ENCODE measurements at places on chromosomes 4 and X.

DNA sequence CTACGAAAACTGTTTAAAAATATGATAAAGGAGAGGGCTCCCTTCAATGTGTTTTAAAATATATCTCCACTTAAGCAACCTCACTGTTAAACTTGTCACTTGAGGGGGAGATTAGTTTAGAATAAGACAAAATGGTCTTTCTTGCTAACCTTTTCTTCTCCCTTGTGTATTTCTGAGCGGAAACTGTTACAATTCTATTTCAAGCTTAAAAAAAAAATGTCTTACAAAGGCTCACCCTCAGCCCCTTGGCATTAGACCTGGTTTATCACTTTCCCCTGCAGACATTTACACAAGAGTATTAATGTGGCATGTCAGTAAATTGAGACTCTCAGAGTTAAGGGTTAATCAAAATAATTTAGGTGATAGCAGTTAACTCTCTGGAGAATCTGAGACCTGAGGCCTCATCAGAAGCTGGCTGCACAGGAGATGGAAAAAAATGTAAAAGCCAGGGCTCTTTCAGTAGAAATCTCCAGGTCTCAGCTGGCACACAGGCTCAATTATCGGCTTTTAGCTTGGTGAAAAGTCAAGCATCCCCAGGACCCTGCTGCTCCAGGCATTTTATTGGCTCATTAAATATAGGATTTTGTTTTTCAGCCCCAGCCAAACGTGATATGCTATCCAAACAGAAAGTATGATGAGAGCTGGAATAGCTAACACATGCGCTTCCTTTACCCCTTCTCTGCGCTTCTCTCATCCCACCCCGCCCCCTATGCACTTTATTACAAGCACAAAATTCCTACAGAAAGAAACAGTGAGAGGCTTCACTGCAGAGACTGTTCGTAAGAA, 130.5 kb downstream of the PPA2 start:
- no peak for DNase-seq

GRCh38 chr4:134567461-134567860, 365.9 kb upstream of the PABPC4L start:
- DNase-seq: no peak

- no peak for DNase-seq
These were observed 28.7 kb downstream of the MID1 start for GRCh38 chrX:10591363-10592335.

GRCh38 chrX:18348047-18348446, 6.4 kb downstream of the SCML2 start:
- DNase-seq: no peak

GRCh38 chr4:44448521-44449461, at the start of gene KCTD8:
Gene KCTD8, minus strand, starts transcription at chr4:44448809.
- peak; percentile 40 for DNase-seq

DNA sequence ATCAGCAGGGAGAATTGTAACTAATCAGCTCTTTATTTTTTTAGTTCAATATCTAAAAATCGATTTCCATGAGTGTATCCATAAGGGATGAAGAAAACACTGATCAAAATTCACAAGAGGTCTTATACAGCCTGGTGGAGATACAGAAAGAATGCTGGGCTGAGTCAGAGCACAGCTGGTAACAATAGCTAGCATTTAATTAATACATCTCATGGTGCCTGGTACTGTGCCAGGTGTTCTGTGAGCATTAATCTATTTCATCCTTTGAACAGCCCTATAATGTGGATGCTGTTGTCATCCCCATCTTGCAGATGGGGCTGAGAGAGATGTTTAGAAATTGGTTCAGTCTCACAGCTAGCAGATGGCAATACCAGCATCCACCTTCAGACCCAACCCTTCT, 250.9 kb upstream of the RPS6KA3 start:
- DNase-seq: no peak

- DNase-seq: no peak
These were observed 9.1 kb downstream of the HTRA3 start for GRCh38 chr4:8278421-8279287.

- DNase-seq: no peak
These were observed 80.4 kb downstream of the ZFX start for GRCh38 chrX:24229976-24230375.

DNA sequence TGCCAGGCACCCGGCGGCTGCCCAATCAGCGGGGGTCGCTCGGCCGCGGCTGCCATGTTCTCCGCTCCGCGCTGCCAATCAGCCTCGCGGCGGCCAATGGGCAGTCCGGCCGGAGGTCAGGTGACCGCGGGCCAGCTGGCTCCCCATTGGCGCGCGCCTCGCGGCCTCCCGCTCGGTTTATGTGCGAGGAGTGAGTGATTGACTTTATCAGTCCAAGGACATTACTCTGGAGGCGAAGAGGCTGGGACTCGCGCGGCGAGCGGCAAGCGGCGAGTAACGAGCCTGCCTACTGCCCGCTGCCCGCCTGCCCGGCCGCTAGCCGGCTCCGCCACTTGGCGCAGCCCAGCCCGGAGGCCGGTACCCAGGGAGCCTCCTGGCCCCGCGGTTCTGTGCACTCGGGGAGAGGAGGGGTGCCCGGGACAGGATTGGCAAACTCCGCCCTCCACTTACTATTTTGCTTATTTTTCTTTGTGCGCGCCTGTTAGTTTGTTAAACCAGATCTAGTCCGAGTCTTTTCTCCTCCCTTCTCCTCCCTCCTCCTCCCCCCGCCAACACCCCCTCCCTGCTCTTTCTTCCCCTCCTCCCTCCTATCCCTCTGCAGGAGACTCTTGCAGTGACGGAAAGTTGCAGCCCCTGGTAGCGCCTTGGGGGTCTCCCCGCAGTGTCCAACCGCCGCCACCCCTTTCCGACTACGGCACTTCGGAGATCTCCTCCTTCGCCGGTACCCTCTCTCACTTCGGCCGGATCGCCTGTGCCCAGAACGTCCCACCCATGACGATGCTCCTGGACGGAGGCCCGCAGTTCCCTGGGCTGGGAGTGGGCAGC, at the start of gene ZIC3:
ZIC3 (plus strand) TSS at position 207 of the 825 bp plus-strand sequence; CDS start at position 772, 565 bp downstream.
- no peak for DNase-seq

DNA sequence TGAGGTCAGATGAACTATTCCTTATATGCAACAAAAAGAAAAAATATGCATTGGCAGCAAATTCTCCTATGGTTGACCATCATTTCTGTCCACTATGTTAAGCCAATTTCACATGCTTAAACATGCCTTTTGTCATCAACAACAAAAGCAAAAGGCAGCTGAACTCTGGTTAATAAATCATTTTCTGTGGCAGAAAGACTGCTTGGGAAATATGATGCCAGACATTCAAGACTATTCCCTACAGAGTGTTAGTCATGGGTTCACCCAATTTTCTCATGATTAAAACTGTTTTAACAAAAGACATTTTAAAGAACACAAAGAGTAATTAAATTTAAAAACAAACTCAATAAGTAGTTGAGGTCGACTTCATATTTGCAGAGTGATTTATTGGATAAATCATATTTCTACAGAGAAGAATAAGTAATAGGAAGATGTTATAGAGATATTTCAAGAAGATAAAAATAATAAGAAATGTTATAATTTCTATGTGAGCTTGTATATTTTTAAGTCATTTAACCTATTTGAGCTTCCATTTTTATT, 890.6 kb downstream of the STPG2 start:
- no peak for DNase-seq

DNA sequence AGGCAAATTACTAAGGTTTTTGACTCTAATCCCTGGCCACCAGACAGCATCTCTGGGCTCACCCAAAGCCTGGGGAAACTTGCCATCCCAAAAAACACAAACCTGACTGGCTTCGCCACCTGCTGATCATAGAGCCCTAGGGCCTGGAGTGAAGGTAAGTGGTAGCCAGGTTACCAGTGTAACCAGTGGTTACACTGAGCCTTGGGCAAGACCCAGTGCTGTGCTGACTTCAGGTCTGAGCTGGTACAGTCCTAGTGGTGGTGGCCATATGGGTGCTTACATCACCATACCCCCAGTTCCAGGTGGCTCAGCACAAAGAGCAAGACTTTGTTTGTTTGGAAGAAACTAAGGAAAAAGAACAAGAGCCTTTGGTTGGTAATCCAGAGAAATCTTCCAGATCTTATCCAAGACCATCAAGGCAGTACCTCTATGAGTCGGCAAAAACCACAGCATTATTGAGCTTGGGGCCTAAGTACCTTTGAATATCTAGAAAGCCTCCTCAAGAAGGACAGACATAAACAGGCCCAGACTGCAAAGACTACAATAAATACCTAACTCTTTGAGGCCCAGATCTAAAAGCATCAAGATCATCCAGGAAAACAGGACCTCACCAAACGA, 13.7 kb downstream of the MED14 start:
- no peak for DNase-seq

DNA sequence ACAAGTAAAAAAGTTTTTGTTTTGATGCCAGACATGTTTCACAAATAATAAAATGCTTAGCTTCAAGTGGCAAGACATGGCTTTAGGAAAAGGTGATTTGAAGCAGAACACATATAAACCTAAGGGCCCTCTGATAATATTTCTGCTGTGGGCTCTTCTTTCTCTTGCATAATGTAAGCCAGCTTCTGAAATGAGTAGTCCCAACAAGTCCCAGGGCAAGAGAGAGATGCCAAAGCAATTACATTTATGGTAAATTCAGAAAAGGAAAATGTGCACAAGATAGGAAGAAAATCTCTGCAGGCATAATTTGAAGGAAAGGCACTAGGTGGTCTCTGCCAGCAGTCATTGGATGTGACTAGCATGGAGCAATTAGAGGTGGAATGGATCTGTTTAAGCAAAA, 170.8 kb upstream of the GALNT7 start:
- DNase-seq: no peak

DNA sequence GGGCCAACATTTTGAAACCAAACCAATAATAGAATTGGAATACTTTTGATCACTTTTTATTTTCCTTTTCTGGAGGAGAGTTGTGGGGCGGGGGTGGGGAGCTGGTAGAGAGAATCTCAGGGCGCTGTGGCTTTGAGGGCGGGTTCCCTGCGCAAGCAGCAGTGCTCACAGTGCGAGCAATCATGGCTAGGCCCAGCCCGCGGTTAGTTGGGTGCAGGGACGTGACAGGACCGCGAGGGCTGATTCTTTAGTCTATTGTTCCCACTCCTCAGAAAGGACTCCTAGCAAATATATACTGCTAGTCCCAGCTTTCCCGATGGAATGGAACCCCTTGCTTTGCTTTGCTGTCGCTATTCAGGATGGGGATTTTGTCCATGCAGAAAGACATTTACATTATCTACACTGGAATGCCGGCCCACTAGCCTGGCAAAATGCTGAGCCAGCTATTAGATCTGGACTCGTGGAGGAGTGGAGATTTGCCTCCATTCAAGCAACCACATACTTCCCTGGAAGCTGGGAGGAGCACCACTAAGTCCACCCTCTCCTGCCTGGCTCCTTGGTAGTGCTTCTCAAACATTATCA, 23.9 kb upstream of the APLN start:
- DNase-seq: no peak

- no peak for DNase-seq
These were observed 96.4 kb upstream of the PSAPL1 start for GRCh38 chr4:7530932-7531639.

- DNase-seq: no peak
These were observed 86.8 kb downstream of the PDGFRA start for GRCh38 chr4:54315561-54316538.

- DNase-seq: no peak
These were observed 310.7 kb downstream of the STK32B start for GRCh38 chr4:5361968-5362367.

DNA sequence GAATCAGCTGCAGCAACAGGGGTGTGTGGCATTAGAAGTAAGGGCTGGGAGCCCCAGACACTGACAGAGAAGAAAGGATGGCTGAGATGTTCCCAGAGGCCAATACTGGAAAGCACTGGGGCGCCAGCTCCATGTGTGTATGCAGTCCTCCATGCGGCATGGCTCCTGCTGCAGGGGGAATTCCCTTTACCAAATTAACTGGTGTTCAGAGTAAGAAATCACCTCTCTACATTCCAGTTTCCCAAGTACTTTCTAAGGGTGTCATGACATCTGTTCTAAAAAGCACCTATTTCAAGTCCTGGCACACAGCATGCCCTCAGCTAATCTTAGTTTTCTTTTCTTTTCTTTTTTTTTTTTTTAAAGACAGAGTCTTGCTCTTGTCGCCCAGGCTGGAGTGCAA, 98.0 kb downstream of the MAML3 start:
- no peak for DNase-seq

DNA sequence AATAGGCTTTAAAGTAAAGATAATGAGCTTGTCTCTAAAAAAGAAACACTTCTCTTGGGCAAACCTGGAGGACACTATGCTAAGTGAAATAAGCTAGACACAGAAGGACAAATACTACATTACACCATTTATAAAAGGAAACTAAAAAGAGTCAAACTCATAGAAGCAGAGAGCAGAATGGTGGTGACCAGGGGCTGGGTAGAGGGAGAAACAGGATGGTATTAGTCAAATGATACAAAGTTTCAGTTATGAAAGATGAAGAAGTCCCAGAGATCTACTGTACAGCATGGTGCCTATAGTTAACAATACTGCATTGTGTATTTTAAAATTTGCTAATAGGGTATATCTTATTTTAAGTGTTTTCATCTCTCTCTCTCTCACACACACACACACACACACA, 28.5 kb downstream of the ACSL4 start:
- DNase-seq: no peak

- no peak for DNase-seq
These were observed 159.9 kb downstream of the MGST2 start for GRCh38 chr4:139825523-139826014.

DNA sequence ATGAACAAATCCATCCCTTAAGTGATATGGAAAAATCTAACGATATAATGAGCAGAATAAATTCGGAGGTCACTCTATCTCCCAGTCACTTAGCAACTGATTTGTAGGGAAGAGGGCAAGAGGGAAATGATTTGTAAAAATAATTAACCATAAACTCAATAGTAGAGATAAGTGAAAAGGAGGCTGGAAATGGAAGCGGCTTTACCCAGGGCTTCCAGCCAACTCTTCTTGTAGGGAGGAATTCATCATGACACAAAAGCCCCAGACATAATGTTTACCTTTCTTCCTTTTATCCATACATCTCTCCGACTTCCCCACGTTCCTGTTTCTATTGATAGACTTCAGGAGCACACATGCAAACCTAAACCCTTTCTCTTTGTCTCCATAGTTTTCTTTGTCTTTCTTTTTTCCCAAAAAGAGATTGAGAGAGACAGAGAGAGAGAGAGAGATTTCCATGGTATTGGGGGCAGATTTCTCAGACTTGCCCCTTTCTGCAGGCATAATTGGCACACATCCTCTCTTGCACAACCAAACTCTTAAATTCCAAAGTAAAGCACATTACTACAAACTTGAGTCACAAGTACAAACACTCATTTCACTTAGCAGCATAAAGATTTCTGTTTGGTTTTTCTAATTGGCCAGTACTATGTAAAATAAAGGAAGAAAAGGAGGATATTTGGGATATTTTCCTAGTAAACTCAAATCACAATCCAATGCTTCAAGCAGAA, 140.9 kb downstream of the MAPK10 start:
- no peak for DNase-seq

- no peak for DNase-seq
These were observed 367.6 kb downstream of the ARHGAP24 start for GRCh38 chr4:85842540-85842939.
